ENCODE measurements at places on chromosomes 4 and X. TPM values are rescaled to one million over a fixed set of nuclear protein-coding genes. Genes with fewer than 3 reads are reported as not detected.

Gene ZNF185
- total RNA-seq = 4.0 TPM

Gene HPSE
- total RNA-seq = 2.1 TPM

DNA sequence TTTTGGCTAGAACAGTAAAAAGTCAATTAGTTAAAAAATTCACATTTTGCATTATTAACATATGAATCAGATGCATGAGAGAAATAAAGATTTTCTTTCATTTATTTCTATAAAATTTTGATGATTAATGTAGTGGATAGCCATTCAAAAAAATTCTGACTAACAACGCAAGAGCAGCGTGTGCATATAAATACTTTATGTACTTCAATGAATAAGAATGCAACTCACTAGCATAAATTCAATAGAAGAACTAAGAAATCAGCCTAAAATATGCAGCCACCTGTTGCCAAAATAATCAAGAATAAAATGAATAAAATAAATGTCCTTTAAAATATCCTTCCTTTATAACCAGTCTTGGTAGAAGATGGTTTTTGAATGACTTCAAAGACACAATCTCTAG lies 471.9 kb downstream of the PDGFC start:
- no peak for DNase-seq

DNA sequence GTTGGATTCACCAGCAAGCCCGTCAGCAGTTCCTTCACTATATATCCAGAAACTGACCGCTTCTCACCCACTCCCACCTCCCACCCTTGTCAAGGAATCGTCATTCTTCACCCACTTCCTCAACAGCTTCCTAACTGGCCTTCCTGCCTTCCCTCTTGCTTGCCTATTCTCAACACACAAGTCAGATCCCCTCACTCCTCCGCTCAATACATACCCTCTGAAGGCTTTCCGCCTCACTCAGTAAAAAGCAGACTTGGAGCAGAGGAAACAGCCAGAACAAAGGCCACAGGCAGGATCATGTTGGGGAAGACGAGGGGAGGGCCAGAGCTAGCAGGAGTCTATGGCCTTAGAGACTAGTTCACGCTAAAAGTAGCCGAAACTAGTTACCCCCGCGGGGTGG lies 23.7 kb downstream of the RWDD4 start:
- DNase-seq = no peak

DNA sequence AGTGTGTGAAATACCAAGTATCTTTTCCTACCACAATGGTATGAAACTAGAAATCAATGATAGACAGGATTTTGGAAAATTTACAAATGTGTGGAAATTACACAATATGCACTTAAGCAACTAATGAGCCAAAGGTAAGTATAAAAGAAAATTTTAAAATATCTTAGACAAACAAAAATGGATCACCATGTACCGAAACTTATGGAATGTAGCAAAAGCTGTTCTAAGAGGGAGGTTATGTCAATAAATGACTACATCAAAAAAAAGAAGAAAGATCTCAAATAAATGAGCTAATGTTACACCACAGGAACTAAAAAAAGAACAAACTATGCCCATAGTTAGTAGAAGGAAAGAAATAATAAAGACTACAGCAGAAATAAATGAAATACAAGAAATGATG lies 1084.1 kb downstream of the TECRL start:
- DNase-seq = no peak

- DNase-seq = no peak
Measured at GRCh38 chrX:121260596-121261240, 213.3 kb downstream of the GLUD2 start.

- DNase-seq = no peak
Measured at GRCh38 chrX:40960041-40960440, 125.2 kb upstream of the USP9X start.

- no peak for DNase-seq
Measured at GRCh38 chr4:83348074-83348473, 13.4 kb upstream of the HPSE start.
